RWPE2 (cell line): ENCODE measurements at places on chromosomes 7 and 10.
A peak's percentile ranks its signal among the peaks of the same experiment; 100 is the strongest.

DNA sequence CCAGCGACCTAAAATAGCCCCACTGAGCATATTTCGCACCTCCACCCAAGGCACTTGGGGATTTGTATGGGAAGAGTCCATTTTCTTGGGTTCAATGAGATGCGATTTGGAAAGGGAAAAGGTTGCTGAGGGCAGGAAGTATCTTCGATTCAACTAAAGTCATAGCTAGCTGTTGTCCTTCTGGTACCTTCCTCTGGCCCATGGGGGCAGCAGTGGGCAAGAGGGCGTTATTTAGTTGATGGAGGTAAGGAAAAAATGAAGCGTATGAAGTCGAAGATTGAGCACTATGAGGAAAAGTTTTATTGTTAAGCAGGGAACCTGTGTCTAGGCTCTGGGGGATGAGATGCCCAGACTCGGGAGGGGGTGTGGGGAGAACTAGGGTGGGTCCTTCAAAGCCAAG, 135.4 kb downstream of the EVX1 start:
- no peak overlapping the region for H3K4me3 ChIP-seq
- no peak overlapping the region for H3K27ac ChIP-seq
- no peak for DNase-seq
- H3K4me1 ChIP-seq, result no peaks in the 10 kb centered on the region

- DNase-seq, result no peak
- no peaks in the 10 kb centered on the region for H3K4me1 ChIP-seq
- H3K27me3 ChIP-seq, result no peaks in the 10 kb centered on the region
- no peak overlapping the region for H3K27ac ChIP-seq
- H3K36me3 ChIP-seq, result peaks cover 8% of the 10 kb centered on the region; the same call in 1 of the 2 replicates
Observed at GRCh38 chr7:66707825-66708224, 32.7 kb upstream of the RABGEF1 start.

DNA sequence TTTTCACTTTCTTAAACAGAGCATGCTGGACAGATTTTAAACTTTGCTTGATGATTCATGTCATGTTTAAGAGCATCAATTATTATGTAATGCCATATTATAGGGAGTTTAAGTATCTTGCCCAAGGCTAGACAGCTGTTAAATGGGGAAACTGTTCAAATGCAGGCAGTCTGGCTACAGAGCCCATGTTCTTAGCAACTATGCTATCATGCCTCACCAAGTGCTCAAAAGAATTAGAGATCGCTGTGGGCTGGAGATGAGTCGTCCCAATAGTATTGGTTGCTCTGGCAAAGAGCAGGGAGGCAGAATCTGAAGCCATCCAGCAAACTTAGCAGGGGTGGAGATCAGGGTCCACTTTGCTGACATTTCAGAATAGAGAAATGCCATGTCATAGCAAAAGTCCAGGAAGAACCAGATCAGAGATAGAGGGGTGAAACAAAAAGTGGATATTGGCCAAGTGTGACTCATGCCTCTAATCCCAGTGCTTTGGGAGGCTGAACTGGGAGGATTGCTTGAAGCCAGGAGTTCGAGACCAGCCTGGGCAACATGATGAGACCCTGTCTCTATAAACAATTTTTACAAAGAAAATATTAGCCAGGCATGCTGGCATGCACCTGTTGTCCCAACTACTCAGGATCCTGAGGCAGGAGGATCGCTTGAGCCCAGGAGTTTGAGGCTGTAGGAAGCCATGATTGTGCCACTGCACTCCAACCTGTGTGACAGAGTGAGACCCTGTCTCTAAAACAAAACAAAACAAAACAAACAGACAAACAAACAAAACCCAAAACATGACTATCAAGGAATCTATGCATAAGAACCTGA, 57.8 kb downstream of the BAMBI start:
- no peak overlapping the region for H3K4me3 ChIP-seq
- H3K36me3 ChIP-seq, result no peaks in the 10 kb centered on the region
- peak overlapping the region; percentile 62 for H3K27ac ChIP-seq
- peak; percentile 54 for DNase-seq

- H3K36me3 ChIP-seq, result no peaks in the 10 kb centered on the region
- no peaks in the 10 kb centered on the region for H3K27me3 ChIP-seq
- no peak overlapping the region for H3K4me3 ChIP-seq
- H3K27ac ChIP-seq, result no peak overlapping the region
Observed at GRCh38 chr10:127996586-127996985, 89.7 kb downstream of the PTPRE start.

DNA sequence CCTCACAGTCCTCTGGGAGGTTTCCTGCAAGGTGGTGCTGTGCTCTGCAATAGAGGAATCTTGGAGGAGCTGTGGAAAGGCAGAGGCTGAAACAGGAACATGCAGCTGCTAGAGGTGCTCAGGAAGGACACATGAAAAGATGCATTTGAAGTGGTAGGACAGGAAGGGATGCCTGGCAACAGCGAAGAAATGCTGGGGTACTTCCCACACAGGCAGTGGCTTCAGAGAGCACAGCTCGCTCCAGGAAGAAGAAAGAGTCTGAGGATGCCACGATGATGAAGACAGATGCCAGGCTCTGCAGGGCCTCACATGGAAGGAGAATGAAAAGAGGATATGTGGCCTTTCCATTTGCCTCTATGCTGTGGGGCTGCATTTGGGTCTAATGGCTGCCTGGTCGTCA, 77.0 kb upstream of the TMEM72 start:
- H3K27ac ChIP-seq, result no peak overlapping the region
- no peaks in the 10 kb centered on the region for H3K27me3 ChIP-seq
- DNase-seq, result no peak
- no peak overlapping the region for H3K4me3 ChIP-seq
- peaks cover 13% of the 10 kb centered on the region for H3K4me1 ChIP-seq
- H3K36me3 ChIP-seq, result no peaks in the 10 kb centered on the region

- peaks cover 7% of the 10 kb centered on the region for H3K4me1 ChIP-seq
- no peaks in the 10 kb centered on the region for H3K36me3 ChIP-seq
- no peaks in the 10 kb centered on the region for H3K27me3 ChIP-seq
- H3K27ac ChIP-seq, result no peak overlapping the region
Observed at GRCh38 chr10:10869592-10869991, 148.1 kb upstream of the CELF2 start.

- H3K4me3 ChIP-seq, result no peak overlapping the region
- no peaks in the 10 kb centered on the region for H3K36me3 ChIP-seq
- H3K27me3 ChIP-seq, result no peaks in the 10 kb centered on the region
- DNase-seq, result no peak
- no peak overlapping the region for H3K27ac ChIP-seq
Observed at GRCh38 chr7:43328785-43329380, 216.4 kb downstream of the HECW1 start.

DNA sequence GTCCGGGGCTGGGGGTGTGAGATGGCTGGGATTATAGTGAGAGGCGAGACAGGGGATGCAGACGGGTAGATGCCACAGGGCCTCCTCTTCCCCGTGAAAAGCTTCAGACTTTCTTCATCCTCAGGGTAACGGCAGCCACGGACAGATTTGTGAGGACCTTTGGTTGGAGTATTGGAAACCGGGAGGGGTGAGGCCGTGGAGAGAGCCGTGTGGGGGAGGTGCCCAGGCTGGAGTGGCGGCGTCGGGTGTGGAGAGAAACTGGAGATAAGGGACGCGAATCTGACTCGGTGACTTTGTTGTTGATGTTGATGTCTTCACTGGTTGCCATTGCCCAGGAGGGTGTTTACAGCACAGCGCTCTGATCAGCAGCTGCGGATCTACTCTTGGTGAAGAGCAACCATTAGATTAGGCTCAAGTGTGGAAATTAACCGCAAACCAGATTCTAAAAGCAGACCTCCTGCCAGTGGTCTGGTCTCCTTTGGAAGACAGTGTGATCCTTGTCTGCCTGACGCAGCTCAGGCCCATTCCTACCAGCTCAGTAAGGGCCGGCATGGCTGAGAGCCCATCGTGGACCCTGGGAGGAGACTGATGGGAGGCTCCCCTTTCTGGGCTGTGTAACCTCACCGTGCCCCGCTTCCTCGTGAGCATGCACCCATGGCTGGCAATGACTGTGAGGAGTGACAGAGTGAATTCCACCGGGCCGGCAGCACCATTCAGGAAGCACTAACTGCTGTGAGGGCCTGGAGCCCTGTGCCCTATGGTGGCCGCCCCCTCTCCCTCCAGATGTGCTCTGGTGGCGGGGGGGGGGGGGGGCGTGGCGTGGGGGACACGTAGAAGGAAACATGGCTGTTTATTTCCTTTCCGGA, 90.3 kb downstream of the INPP5A start:
- H3K4me3 ChIP-seq, result no peak overlapping the region
- no peaks in the 10 kb centered on the region for H3K36me3 ChIP-seq
- no peaks in the 10 kb centered on the region for H3K27me3 ChIP-seq
- no peaks in the 10 kb centered on the region for H3K4me1 ChIP-seq
- DNase-seq, result peak; percentile 50
- H3K27ac ChIP-seq, result no peak overlapping the region

- peaks cover 35% of the 10 kb centered on the region for H3K4me1 ChIP-seq
- peak overlapping the region; percentile 74 for H3K27ac ChIP-seq
- peak; percentile 87 for DNase-seq
- H3K36me3 ChIP-seq, result no peaks in the 10 kb centered on the region
Observed at GRCh38 chr7:131235489-131236317, 92.0 kb upstream of the MKLN1 start.

DNA sequence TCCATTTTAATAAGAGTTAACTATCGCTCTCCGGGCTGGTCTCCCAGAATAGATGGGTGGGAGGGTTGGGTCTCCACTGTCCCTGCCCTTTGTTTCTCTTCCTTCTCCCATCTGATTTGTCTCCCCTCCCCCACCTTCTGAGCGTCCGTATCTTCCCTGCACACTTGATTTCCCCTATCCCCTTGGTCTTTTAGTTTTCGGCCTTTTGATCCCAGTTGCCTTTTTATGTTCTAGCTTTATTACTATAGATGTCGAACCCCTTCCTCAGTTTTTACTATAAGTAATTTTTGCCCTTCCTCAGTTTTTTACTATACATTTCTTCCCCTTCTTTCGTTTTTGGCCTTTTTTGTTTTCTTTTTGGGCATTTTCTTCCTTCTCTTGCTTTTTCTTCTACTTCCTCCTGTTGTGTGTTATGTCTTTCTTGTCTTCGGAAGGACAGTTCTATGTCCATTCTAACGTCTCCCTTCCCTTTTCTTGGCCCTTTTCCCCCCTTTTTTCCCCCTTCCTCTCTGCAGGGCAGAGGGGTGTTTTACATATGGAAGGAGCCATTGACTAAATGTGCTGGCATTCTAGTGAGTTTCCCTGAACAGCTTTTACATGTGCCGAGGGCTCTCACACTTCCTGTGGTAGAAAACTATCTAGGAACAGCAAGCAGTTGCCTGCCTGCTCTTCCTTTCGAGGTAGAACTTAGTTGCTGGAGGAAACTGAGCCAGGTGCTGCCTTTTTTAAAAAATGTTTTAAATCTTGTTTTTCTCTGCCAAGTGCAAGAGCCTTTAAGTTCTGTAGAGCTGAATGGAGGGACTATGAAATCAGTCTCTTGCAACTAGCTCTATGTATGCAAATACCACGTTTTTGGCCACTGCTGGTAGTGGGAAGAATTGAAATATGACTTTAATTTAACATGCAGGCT, 2.8 kb downstream of the TET1 start:
- no peak overlapping the region for H3K4me3 ChIP-seq
- H3K36me3 ChIP-seq, result no peaks in the 10 kb centered on the region
- peaks cover 30% of the 10 kb centered on the region for H3K27me3 ChIP-seq

GRCh38 chr10:51462076-51462779, 237.2 kb downstream of the CSTF2T start:
- H3K27ac ChIP-seq, result peak overlapping the region; percentile 53
- no peak overlapping the region for H3K4me3 ChIP-seq
- peaks cover 15% of the 10 kb centered on the region for H3K4me1 ChIP-seq
- no peaks in the 10 kb centered on the region for H3K36me3 ChIP-seq
- DNase-seq, result no peak

- no peak overlapping the region for H3K4me3 ChIP-seq
- no peak for DNase-seq
- no peaks in the 10 kb centered on the region for H3K4me1 ChIP-seq
- no peak overlapping the region for H3K27ac ChIP-seq
Observed at GRCh38 chr10:88313878-88314277, 269.2 kb downstream of the RNLS start.

GRCh38 chr10:2392145-2392812, 655.0 kb upstream of the ADARB2 start:
- H3K27me3 ChIP-seq, result peaks cover 24% of the 10 kb centered on the region
- H3K27ac ChIP-seq, result no peak overlapping the region
- no peaks in the 10 kb centered on the region for H3K36me3 ChIP-seq
- DNase-seq, result no peak

DNA sequence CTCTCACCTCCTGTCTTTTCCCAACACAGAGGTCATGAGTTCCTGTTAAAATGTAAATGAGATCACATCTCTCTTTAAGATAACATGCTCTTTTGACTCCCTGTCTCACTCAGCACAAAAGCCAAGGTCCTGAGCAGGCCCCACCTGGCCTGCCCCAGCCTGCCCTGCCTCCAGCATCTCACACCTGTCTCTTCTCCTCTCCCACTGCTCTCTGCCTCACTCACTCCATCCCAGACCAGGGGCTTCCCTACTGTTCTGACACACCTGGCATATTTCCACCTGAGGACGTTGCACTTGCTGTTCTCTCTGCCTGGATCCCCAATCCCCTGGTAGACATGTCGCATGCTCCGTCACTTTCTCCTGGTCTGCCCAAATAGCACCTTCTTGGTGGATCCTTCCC, 285.0 kb upstream of the ZMIZ1 start:
- no peak overlapping the region for H3K27ac ChIP-seq
- H3K27me3 ChIP-seq, result peaks cover 5% of the 10 kb centered on the region
- peak; percentile 9 for DNase-seq
- no peaks in the 10 kb centered on the region for H3K36me3 ChIP-seq
- H3K4me1 ChIP-seq, result no peaks in the 10 kb centered on the region

DNA sequence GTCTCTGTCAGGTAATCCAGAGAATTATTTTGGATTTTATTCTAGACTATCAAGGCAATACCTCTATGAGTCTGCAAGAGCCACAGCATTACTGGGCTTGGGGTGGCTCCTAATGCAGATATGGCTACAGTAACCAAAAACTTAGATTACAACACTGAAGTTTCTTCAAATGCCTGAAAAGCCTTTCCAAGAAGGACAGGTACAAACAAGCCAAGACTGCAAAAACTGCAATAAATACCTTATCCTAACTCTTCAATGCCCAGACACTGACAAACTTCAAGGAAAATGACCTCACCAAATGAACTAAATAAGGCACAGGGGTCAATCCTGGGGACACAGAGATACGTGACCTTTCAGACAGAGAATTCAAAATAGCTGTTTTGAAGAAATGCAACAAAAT, 82.0 kb downstream of the TES start:
- H3K4me1 ChIP-seq, result peaks cover 19% of the 10 kb centered on the region
- no peak for DNase-seq
- no peak overlapping the region for H3K4me3 ChIP-seq
- no peaks in the 10 kb centered on the region for H3K27me3 ChIP-seq
